Hepatocyte (in vitro differentiated cells): ENCODE measurements at places on chromosomes 11 and 22. TPM values are rescaled to one million over a fixed set of nuclear protein-coding genes. Genes with fewer than 3 reads are reported as not detected.
A peak's percentile ranks its signal among the peaks of the same experiment; 100 is the strongest.

DNA sequence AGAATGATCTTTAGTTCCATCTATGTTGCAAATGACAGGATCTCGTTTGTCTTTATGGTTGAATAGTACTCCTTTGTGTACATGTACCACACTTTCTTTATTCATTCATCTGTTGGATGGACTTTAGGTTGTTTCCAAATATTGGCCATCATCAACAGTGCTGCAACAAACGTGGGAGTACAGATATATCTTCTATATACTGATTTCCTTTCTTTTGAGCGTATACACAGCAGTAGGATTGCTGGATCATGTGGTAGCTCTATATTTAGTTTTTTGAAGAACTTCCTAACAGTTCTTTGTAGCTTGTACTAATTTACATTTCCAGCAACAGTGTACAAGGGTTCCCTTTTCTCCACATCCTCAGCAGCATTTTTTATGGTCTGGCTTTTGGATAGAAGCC is 407.5 kb upstream of the ANO5 start:
- DNase-seq = no peak

DNA sequence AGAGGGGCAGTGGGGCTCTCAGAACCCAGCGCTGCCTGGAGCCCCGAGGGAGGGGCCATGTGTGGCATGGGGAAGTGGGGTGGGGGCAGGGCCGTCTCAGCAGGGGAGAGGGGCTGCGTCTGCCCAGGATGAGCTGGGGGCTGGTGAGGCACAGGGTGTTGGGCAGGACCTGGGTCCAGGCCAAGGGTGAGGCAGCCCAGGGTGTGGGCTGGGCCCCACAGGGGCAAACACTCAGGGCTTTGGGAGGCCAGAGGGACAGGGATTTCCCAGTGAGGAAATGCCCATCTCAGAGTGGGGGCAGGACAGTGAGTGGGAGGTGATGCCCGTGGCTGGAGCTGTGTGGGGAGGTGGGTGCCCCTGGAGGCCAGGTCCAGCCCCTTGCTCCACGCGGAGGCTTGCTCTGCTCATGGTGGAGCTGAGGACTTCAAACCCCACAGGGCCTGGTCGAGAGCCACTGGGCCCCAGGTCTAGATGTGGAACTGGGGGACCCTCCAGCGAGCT is 5.4 kb downstream of the PLXNB2 start:
- DNase-seq = peak; percentile 47

DNA sequence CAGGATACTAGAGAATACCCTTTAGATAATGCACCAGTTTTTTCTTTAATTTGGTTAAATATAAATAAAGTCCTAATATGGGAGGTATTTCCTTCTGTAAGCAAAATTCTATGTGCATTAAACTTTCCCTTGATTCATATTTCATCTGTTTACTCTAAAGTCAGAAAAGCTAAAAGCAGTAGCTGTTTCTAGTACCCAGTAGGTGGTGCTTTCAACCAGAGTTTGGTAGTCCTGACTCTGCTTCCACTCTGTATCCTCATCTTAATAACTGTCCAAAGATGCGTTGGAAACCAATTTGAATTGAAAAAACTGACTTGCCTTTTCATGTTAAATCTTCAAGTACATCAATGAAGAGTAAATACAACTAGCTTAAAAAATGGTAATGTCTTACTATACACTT is 1065.2 kb downstream of the JRKL start:
- DNase-seq = peak; percentile 50

Gene USP2
- polyA plus RNA-seq = 23.5 and 35.7 TPM in 2 replicates

Gene NAA40
- 16.4 and 17.9 TPM in 2 replicates for polyA plus RNA-seq

Gene ACR
- not detected in 2 replicates for polyA plus RNA-seq
